ENCODE measurements at places on chromosomes 1 and 21.

- no peak for DNase-seq
These were observed 32.9 kb downstream of the JAK1 start for GRCh38 chr1:64933296-64934070.

DNA sequence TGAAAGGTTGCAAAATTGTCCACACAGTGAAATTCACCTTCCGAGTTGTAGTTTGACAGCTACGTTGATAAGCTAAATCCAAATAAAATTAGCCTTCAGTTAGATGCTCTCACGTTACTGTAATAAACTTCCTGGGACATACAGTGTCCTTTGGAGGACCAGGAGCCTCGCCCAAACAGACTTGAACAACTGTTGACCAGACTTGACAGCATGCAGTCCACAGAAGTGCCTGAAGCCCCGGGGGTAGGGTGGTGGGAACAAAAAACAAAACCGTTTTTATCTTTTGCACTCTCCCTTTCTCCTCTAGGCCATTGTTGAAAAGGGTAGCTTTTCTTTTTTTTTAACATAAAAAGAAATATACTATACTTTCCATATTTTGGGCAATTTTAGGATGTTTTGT lies 172.8 kb upstream of the SAMSN1 start:
- DNase-seq = no peak

GRCh38 chr1:40162753-40163441 lies 1.7 kb downstream of the RLF start:
- no peak for DNase-seq

- no peak for DNase-seq
These were observed 1.5 kb upstream of the RPTN start for GRCh38 chr1:152160576-152160975.

DNA sequence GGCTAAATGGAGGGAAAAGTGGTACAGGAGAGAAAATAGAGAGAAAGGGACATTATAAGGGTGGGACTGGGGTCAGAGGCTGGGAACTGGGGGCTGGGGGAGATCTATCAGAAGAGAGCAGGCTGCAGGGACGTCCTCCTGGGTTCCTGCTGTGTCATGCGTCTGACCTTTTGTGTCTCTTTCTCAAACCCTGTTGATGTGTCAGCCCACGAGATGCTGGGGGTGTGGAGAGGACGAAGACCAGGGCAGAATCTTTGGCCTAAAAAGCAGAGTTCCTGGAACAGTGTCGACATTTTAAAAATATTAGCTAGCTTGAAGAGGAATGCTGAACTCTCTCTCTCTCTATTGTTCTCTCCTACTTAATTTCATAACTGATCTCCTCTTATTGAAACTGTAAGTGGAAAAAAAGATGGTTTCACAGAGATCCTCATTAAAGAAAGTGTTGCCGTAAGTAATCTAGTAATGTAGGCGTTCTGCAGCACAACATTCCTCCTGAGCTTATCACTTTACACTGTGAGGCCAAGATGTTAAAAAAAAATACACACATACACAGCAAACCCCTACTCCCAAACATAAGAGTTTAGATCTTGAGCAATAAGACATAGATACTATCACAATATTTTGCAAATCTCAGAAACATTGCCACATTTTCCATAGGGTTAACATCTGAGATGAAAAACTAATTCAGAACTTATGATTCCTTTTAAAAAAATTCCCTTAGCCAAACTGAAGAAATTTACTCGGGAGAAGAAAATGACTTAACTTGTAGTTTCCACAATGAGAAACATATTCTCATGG lies 52.6 kb downstream of the RUNX1 start:
- DNase-seq = peak; percentile 62

GRCh38 chr1:78275456-78275855 lies 215.3 kb upstream of the PTGFR start:
- DNase-seq = no peak

GRCh38 chr1:240765732-240766363 lies 153.9 kb upstream of the GREM2 start:
- no peak for DNase-seq

DNA sequence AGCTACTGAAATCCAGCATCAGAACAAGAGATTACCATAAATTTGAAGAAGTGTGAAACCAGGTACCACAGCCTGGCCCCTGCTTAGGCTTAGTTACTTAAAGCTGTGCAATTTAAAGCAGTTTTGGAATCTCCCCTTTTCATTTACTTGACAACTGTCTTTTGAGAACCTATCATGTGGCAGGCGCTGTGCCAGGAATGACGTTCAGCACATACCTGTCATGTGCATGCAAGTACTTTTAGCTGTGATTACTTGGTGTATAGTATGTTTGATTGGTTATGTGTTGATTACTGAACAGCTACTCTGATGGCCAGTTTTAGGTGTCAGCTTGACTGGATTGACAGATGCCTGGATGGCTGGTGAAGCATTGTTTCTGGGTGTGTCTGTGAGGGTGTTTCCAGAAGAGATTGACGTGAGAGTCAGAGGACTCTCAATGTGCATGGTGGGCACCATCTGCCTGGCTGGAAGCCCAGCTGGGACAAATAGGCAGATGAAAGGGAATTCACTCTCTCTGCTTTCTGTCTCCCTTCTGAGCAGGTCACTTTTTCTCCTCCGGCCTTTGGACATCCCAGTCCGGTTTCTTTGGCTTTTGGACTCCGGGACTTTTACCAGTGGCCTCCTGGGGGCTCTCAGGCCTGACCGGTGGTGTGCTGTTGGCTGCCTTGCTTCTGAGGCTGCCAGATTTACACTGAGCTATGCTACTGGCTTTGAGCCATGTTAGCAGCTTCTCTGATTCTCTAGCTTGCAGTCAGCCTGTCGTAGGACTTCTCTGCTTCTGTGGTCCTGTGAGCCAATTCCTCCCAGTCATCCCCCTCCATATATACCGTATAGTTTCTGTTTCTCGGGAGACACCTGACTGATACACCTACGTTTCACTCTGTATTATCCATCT lies 178.0 kb downstream of the RYR2 start:
- no peak for DNase-seq

- DNase-seq = no peak
These were observed 178.5 kb downstream of the RHOU start for GRCh38 chr1:228913626-228914414.

DNA sequence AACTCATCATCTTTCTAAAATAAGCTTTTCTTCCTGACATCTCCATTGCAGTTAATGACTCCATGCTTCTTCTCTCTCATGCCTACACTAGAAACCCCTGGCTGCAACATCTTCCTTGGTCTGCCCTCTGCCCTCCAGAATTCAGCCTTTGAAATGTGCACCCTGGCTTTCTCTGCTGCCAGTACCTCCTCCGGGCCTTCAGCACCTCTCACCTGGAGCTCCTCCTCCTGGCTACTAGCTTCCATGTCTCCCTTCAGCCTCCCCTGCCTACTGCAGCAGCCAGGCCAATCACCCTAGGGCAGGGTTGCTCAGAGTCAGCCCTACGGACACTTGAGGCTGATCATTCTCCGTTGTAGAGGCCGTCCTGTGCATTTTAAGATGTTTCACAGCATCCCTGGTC lies 18.3 kb downstream of the SUSD4 start:
- no peak for DNase-seq

Measured in NK-92 treated with Interleukin-12 subunit alpha and Interleukin-12 subunit beta, amount 100 ng/mL, for 24 hours (cell line).